CD14-positive monocyte (primary cell): ENCODE measurements at places on chromosomes 13 and 19.
A peak's percentile ranks its signal among the peaks of the same experiment; 100 is the strongest.

GRCh38 chr13:67148161-67148571, 82.0 kb downstream of the PCDH9 start:
- no peak for DNase-seq

GRCh38 chr13:98207416-98207815, 30.3 kb upstream of the RNF113B start:
- no peak for DNase-seq

DNA sequence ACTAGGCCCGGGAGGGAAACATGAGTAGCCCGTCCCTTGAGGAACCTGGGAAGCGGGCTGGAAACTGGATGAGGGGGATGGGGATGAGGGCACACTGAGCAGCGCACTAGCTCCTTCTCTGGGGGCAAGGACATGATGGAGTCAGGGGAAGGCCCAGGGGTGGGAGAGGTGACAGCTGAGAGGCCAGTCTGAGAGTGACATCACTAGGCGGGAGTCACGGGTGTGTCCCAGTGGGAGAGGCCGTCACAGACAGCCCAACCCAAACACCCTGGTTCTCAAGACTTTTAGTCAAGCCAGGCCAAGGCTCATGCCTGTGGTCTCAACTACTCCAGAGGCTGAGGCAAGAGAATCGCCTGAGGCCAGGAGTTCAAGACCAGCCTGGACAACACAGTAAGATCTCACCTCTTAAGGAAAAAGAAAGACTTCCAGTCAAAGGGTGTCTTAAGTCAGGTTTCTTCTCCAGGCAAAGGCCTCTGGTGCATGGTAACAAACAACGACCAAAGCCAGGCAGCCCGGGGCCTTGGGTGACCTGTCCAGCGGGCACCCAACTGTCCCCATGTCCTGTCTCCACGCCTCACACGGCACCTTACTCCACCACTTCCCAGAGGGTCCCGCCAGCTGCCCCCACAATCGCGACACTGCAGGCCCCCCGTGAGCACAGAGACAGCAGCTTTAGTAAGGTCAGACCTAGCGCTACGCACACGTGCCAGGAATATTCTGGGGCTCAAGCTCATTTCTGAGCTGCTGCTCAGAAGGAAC, 25.5 kb upstream of the TIMM44 start:
- no peak for DNase-seq

- DNase-seq, result no peak
These were observed 103.1 kb downstream of the TRPC4 start for GRCh38 chr13:37766502-37766901.

DNA sequence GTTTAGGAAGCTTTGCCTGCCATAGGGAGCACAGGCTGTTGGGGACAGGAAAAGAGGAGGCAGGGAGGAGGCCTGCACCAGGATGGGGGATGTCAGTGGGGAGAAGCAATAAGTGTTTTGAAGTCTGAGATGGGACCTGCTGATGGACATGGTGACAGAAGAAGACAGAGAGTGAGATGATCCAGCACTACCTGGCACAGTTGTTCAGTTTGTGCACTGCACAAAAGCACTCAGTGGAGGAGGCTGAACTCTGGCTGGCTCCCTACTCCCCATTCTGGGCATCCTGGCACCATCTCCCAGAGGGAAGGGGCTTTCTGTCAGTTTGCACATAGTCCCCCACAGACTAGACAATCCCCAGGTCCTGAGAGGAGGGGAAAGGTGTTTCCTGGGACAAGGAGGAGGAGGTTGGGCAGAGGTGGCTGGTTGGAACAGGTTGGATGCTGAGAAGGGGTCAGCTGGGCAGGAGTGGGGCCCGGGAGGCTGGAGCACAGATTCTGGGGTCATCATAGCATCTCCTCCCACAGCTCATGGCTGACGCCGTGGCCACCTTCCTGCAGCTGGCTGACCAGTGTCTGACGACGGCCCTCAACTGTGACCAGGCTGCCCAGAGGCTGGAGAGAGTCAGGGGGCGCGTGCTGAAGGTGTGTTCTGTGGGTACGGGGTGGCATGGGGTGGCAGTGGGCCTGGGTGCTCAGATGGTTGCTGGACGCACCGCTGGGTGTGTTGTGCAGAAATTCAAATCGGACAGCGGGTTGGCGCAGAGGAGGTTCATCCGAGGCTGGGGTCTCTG, 12.5 kb upstream of the COLGALT1 start:
- DNase-seq, result no peak

DNA sequence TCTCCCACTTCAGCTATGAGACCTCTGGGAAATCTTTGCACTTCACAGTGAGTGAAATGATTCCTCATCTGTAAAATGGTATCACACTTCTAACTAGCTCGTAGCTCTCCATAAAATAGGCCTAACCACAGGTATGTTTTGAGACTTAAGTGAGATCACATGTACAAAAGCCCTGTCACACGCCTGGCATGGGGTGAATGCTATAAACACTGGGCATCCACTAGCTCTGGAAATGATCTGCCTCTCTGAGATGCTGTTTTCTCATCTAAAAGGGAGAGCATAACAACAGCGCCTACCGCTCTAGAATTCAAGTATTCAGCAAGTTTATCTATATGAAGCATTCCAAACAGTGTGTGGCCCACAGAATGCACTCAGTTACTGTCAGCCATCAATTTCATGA, 2.2 kb downstream of the AKT2 start:
- no peak for DNase-seq

- DNase-seq, result no peak
These were observed 20.5 kb downstream of the MICU2 start for GRCh38 chr13:21583478-21583877.

GRCh38 chr19:50357178-50358100, 8.0 kb downstream of the NAPSA start:
- DNase-seq, result peak; percentile 65
